Effector CD4-positive, alpha-beta T cell (primary cell): ENCODE measurements at places on chromosomes 4 and X.

GRCh38 chr4:52751487-52751911, 274 bp upstream of the ERVMER34-1 start:
- DNase-seq, result no peak

DNA sequence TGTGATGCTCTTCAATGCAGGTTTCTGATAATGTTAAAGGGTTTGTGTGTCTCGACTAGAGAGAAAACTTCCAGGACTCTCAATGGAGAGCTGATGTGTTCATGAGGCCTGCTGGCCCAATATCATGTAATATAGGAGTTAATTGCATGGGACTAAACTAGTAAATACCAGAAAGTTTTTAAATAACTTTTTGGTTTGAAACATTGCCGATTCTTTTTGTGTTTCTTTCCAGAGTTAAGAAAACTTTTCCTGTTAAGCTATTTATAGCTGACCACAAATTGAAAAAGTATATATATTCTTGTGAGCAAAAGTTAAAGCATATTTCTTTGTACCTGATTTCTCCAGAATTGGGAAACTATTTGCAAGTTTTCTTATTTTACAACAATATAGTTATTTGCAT, 49.7 kb downstream of the FAM9B start:
- no peak for DNase-seq

DNA sequence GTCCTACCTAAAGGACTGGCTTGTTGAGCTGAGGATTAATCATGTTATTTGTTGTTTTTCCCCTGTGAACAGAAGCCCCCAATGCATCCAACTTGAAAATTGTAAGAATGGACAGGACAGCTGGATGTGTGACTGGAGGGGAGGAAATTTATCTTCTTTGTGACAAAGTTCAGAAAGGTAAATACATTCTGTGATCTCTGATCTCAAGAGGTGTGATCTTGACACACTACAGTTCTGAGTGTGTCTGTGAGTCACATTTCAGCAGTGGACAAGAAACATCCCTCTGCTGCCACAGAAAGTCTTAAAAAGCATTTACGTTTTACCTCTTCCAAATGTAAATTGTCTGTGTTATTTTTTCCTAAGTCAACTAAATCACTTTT, 79.3 kb downstream of the NFKB1 start:
- DNase-seq, result no peak

GRCh38 chrX:141815904-141816303, 22.2 kb upstream of the MAGEC3 start:
- no peak for DNase-seq
